ENCODE measurements at places on chromosomes 2 and 18.

DNA sequence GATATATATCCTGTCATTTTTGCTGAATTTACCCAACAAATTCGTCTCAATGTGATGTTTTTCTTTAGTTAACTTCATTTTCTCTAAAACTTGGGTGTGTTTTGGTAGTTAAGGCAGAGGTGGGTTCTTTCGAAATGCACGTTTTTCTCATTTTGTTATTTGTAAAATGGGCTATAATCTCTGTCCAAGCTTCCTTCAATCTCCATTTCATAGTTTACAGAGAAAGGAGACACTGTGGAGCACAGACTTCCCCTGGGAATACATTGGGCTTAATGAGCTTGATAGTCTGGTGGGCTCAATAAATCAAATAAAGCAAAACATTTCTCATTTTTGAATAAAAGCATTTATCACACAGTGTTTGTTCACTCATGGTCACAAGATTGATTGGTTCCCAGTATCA is 145.1 kb downstream of the AGPS start:
- no peak for DNase-seq

DNA sequence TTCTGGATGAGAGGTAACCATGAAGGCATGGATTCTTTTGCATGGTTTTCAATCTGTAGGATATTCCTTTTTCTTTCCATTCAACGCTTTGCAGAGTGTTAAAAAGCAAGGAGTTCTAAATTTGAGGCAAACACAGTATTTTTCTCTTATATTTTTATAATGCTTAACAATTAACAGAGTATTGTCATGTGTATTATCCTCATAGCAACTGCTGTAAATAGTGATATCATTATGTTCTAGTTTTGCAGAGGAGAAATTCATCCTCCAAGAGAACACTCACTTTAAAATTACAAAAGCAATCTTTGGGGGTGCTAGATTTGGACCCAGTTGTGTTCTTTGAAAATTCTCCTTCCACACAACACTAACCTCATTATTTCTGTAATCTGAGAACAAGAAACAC is 58.7 kb downstream of the RDH14 start:
- DNase-seq, result no peak

GRCh38 chr2:228653884-228654283 is 472.4 kb upstream of the SPHKAP start:
- DNase-seq, result no peak

- DNase-seq, result no peak
These were observed 300.3 kb downstream of the CYRIA start for GRCh38 chr2:16365366-16365765.

DNA sequence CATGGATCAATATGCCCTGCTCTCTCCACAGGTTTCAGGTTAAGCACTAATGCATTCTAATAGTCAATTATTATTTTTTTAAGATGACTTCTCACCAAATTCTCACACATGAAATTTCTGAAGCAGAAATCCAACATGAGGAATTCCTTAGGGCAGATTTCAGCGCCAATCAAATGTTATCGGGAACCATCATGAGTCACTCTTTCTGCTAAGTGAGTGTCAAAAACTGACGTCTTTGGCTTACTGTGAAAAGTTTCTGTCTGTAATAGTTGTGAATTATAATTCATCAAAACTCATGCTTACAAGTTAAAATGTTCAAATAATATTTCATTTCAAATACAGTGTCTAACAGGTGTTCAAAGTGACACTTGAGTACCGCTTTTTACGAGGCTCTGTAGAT is 1038.6 kb downstream of the SOCS6 start:
- no peak for DNase-seq

DNA sequence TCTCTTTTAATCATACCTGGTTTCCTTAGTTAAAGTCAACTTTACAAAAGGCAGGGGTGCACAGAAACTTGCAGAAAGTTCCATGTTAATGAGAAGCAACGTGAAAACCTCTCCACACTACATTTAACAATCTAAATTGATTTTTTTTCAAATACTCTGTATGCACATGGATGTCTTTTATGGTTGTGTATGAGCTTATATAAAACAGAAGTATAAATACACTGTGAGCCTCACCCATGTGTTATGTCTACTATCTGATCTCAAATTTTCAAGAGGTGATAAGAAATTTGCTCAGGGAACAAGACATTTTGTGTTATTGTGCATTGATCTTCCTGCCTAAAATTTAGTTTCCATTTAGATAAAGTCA is 617.6 kb downstream of the ADCYAP1 start:
- no peak for DNase-seq

GRCh38 chr2:11564816-11565567 is 31.1 kb downstream of the GREB1 start:
- peak; percentile 8 for DNase-seq

- no peak for DNase-seq
These were observed 93.4 kb upstream of the FN1 start for GRCh38 chr2:215529271-215529670.

DNA sequence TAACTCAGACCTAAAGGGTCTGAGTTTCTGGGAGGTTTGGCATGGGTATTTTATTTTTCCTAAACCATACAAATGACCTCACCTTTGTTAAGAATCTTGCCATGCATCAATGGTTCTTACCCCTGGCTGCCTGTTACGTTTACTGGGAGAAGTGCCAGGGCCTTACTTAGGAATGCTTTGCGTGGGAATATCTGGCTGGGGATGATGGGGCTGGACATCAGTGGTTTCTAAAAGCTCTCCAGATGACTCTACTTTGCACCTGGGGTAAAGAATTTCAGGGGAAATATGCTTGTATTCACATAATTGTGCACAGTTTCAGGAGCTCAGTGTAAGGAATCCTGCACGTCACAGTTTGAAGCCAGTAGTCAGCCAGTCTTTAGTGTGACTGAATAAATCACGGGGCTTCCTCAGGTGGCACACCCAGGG is 18.2 kb upstream of the DAW1 start:
- no peak for DNase-seq

DNA sequence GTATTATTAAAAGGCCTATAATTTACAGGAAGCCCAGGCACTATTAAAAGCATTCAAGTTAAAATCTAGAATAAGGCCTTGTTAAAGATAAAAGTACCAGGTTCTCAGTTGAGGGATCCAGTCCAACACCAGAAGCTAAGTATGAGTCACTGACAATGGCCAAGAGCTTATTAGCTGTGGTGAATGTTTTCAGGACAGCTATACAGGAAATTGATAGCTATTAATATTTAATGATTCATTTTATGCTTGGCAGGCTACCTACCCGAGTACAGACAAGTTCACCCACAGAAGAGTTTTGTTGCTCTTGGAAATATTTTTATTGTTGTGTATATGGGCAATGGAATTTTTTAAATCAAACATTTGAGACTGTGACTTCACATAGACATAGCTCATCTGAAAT is 729.6 kb upstream of the ZNF804A start:
- DNase-seq, result no peak

DNA sequence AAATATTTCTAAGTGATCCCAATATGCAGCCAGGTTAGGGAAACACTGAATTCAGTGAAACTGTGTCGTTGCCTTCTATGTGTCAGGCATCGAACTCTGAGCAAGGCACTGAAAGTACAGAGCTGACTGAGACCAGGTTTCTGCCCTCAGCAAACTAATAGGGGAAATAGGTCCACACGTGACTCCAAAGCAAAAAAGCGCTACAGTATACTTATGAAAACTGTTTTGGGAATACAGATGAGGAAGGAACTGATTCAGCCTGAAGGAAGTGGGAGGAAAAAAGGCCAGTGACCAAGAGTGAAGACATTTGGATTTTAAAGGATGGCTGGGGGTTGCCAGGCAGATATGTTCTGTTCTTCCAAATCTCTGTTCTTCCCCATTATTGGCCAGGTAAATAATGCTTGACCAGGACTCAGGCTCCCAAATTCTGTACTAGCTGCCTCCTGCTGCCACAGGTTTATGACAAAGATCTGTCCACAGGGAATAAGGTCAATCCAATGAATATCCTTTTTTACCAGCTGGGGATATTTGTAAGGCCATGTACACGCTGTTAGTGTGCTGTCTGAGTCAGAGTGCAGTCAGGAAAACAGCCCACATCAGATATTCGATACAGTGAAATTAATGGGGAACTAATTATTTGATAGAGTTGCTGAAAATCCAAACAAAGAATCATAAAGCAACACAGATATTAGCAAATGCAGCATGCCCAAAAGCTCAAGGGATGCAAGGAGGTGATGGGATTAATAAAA is 24.5 kb upstream of the INPP4A start:
- no peak for DNase-seq

GRCh38 chr2:81739966-81740365 is 1435.4 kb upstream of the LRRTM1 start:
- no peak for DNase-seq

DNA sequence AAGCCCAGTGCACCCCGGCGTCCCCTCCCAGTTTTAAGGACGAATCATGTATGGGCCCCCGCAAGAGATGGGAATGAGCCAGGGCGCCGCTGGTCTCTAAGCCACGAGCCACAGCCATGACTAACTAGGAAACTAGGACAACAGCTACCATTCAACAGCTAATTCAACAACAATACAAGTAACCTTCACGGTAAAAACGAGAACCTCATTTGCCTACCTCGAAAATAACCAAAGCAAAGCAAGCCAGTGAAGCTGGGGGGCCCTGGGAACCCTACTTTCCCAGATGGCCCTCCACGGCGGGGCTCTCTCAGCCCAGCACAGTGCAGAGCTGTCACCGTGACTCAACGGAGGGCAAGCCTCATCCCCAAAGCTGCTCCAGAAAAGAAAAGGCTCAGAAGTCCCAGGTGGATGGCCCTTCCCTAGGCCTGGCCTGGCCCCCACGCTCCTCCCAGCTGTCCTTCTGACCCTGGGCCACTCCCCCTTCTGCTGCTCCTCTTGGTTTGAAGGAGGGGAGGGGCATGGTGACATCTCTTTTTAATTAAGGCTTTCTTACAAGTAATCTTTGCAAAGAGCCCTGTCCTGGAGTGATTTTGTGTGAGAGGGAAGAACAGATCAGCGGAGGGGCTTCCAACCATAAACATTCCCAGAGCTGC is 126.3 kb downstream of the HDAC4 start:
- peak; percentile 64 for DNase-seq

DNA sequence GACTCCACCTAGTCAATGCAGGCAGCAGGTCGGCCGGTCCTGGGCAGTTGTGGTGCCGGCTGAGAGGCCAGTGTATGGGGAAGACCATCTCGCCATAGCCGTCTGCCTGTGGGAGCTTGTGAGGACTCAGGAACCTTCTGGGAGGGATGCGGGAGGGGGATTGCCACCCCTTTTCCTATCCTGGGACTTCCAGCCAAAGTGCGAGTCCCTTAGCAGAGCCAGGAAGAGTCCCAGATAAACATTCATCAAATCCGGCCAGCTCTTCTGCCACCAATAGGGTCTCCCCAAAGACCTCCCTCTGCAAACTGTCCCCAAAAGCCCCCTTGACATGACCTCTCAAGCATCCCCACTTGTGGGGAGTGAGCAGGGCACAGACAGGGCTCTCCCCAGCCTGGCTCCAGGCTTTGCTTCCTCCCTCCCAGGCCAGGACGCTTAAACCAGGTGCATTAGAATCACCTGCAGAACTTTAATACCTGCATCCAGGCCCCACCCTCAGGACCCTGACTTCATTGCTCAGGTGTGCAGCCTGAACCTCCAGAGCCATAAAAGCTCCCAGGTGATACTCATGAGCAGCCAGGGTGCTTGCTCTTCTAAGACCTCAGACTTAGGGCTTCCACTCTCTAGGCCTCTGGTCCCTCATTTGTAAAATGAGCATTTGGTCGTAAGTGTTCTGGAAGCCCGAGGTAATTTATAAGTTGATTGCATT is 159.3 kb downstream of the CAPN13 start:
- DNase-seq, result no peak

DNA sequence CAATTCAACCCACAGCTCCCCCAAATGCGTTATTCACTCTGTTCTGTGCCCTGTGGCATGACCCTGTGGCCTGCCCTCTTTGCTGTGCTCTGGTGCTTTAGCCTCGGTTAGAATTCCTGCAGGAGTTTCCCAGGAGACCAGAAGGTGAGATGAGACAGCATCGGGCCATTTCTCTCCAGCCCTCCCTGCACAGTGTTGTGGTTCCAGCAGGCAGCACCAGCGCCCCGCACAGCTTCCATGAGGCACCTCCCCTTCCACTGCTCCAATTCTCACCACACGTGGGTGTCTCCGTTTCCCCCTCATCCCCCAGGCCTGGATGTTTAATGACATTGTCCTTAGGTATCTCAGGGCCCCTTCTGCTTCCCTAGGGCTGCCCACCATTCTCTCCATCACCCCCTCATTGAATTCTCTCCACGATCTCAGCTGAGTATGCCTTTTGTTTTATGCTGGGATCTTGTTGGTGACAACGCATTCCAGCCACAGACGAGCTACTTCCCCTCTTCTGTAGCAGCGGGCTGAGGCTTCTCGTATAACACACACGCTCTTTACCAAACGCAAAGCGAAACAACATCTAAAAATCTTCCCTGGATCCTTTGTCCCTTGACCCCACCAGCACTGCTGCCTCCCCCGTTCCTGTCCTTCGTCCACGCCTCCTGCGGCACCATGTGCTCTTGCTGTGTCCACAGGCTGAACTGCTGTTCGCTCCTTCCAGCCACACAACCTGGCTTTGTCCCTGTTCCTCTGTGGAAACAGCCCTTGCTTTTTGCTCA is 35.1 kb downstream of the ACKR3 start:
- no peak for DNase-seq

DNA sequence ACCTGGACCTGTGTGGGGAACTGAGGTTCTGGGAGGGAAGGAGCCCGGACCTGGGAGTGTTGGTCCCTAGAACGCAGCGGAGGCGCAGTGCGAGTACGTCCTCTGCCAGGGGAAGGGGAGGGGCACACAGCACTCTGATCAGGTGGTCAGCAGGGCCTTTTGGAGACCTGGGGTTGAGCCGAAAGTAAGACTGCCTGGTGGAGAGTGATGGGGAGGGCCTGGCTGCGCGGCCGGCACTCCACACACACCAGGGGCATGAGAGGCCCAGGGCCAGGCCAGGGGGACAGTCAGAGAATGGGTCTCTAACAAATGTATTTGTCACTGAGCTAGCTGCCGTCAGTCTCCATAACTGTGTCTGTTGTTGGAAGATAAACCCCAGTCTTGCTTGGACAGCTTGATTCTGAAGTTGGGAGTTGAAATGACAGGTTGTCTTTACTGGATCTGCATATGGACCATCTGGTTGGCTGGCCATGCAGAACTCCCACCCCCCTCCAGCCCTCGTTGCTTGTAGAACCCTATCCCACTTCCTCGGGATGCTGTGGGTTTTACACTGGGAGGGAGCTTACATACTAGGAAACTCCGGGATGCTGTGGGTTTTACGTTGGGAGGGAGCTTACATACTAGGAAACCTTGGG is 75.4 kb upstream of the NFATC1 start:
- DNase-seq, result no peak

- DNase-seq, result no peak
These were observed 8.3 kb upstream of the IL1R2 start for GRCh38 chr2:101983486-101983885.
